ENCODE measurements at places on chromosomes 5 and 9. TPM values are rescaled to one million over a fixed set of nuclear protein-coding genes. Genes with fewer than 3 reads are reported as not detected.

PLAC8L1 gene
- total RNA-seq, result not detected

TTC23L gene
- 1.3 TPM for total RNA-seq

DNA sequence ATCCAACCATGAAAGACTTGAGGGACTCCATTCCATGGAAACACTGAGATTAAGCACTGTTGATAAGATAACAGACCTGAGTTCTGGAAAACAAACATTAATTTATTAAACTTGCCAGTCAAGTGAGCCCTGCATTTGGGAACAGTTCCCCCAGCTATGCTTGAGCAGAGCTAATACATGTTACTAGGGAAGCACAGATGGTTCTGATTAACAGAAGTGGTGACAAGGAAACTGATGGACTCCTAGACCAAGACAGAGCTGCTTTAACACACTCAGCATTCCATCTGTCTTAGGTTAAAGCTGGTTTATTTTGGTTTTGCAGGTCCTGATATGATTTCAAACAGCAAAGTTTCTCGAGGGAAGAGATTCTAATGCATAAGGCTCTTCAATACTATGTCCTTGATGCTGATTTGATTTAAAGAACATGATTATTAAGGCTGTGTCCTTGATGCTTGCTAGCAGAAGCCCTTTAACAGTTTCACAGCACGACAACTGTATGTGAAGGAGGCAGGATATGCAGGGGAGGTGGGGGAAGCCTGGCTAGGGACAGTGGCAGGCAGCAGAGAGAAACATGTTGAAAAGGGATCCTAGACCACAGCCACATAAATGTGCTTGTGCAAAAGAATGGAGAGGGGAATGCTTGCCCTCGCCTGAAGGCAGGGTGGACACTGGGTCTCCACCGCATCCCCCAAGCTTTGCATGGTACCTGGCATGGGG, 66.2 kb downstream of the ACTBL2 start:
- DNase-seq, result no peak

IFNA21 gene
- not detected for total RNA-seq

DNA sequence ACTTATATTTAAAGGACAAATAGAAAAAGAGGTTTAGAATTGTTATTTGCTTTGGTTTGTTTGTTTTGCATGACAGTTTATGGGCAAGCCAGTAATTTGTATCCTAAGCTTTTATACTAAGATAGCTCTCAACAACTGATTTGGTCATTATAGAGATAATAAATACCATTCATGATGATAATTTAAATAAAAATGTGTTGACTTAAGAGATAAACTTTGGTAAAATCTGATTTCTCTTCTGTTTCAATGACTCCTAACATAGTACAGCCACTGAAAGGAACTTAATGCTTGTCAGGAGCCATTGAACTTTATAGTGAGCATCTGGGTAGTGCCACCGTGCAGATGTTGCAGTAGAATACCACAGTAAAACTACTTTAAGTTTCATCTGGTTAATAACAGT, 160.7 kb upstream of the ACOT12 start:
- DNase-seq, result no peak

GRCh38 chr5:175335691-175336090, 108.3 kb downstream of the DRD1 start:
- no peak for DNase-seq

IFNA17 gene
- not detected for total RNA-seq

DNA sequence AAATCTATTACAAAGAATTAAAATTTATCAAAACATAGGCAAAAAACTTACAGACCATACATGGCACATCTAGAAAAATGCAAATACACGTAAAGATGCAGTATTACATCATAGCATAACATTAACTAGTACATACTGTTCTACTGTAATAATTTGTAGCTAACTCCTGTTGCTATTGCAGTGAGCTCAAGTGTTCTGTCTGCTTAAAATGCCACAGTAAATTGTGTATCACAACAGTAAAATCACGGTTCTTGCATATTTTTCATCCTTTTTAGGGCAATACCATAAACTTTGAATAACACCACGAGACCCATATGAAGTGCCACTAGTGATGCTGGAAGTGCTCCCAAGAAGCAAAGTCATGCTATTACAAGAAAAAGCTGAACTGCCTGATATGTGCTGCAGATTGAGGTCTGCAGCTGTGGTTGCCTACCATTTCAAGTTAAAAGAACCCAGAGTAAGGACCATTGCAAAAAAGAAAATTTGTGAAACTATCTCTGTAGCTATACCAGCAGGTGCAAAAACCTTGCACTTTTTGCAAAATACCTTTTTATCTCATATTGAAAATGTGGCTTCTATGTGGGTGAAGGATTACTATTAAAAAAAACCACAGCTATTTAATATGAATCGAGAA, 14.2 kb downstream of the HOMER1 start:
- DNase-seq, result no peak

- DNase-seq, result no peak
These were observed 238.5 kb downstream of the KDM4C start for GRCh38 chr9:6996061-6996854.

FAT2 gene
- 0.53 TPM for total RNA-seq

DNA sequence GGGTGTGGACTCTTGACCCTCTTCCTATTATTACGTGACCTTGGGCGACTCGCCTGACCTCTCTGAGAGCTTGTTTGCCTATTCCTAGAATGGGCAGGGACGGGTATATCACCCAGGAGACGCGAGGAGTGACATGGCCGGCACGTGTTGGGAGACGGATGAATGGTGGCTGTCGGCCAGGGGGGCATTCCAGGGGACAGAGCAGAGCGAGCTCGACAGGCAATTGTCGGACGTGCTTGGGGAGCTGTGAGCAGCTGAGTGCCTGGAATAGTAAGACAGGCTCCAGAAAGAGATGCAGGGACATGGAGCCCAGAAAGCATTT, 29.3 kb upstream of the UNC5A start:
- no peak for DNase-seq

PSAT1 gene
- total RNA-seq, result 10.4 TPM

- DNase-seq, result no peak
These were observed 46.9 kb upstream of the GAS1 start for GRCh38 chr9:86994231-86994630.

GRCh38 chr9:94720846-94721549, 5.5 kb upstream of the AOPEP start:
- no peak for DNase-seq

SURF4 gene
- total RNA-seq, result 126 TPM

GRCh38 chr5:171436804-171437285, 17.4 kb downstream of the FGF18 start:
- peak; percentile 46 for DNase-seq

GRCh38 chr9:87795178-87795577, 69.3 kb downstream of the CTSL start:
- no peak for DNase-seq

GRCh38 chr5:94028001-94028400, 286.6 kb upstream of the POU5F2 start:
- DNase-seq, result no peak

SEMA5A gene
- total RNA-seq, result 29.3 TPM

DNA sequence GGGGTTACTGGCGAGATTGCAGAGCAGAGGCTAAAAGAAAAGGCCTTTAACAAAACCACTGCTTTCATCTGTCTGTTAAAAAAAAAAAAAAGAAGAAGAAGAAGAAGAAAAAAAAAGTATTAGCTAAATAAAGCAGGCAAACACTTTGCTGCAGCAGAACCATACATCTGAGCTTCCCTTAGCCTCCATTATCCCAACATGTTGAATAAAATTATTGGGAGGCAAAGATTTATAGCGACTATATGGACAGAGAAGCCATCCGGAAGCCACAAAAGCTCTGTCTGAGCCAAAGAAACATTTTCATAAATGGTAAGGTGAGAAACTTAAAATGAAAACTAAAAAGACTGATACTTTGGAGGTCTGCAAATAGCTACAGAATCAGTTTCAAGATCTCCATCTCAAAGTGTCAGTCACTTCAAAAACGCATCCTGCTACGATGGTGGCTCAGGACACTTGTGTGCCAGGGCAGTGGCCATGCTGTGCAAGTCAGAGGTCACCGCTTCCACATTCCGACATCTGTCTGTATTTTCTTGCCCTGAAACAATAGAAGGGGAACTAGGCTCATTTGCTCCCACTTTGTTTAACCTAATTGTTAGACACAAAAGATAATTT, 9.6 kb downstream of the EFNA5 start:
- DNase-seq, result no peak

- no peak for DNase-seq
These were observed 162.3 kb downstream of the AOPEP start for GRCh38 chr9:94888775-94889174.

DNA sequence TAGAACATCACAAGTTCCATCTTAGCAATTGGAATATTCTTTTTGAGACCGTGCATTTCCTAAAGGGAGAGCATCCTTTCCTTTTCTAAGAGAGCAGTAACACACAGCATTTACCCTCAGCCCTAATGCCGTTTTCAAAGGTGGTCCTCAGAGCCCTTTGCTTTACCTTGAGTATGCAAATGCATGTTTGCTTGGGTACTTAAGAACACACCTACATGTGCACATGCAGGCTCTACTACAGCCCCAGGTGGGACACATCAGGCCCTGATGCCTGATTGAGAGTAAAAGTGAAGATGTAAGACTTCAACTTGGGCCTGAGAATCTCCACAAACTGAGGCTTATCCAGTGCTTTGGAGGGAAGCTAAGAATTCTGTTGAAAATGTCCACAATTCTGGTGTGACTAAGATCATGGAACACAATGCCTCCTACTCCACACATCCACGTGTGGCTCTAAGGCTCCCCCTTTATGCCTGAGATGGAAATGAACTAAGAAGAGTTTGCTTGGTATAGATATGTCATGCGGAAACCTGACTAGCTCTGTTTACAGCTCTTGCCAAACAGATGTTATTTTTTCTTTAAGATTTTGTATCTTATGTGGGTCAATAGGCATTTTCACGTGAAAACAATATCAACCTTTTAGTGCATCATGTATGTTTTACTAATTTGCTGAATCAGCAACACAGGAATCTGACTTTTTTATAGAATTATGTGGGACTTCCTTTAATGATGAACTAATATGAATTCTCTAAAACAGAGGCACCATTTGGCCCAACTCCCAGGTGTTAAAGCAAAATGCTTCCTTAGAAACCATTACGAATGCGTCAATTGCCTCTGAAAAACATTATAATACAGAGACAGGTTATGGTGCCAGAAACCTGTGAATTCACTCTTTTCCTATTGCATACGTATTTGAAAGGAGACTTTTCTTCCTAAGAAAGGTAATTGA, 48.9 kb upstream of the SLC2A8 start:
- no peak for DNase-seq

ACTBL2 gene
- not detected for total RNA-seq

DNA sequence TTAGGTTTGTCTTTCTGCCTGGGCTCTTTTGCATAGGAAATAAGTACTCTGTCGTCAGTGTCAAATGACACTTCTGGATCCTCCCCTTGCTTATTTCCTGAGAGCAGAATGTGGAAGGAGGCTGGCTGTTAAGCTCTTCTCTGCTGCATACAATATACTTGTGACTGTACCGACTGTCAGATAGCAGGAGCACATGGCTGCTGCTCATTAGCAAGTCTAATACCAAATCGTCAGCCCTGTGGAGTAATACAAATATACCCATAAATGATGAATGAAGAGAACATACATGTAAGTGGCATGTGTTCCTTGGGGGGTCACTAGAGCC, at the start of gene GPR151:
TSS of gene GPR151 (minus strand) at position 40 of the 325 bp plus-strand sequence. CDS start 77 bp downstream, outside the sequence.
- DNase-seq, result no peak

DNA sequence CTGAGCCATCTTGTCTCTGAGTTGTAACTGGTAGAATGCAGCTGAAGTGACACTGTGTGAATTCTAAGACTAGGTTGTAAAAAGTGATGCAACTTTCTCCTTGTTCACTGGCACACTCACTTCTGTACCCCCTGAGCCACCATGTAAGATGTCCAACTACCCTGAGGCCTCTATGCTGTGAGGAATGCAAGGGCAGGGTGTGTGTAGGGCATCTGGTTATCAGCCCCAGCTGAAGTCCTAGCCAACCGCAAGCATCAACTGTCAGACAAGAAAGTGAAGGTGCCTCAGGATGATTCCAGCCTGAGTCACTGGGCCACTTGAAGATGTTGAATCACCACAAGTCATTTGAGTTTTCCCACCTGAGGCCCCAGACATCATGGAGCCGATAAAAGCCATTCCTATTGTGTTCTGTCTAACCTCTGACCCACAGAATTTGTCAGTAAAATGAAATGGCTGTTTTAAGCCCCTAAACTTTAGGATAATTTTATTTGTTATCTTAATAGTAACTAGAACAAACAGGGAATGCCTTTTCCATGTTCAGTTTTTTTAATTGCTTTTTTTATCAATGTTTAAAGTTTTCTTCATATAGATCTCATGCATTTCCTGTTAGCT, 18.7 kb upstream of the RHOBTB3 start:
- DNase-seq, result no peak
